Activated naive CD4-positive, alpha-beta T cell (primary cell): ENCODE measurements at places on chromosomes 7 and 10.

DNA sequence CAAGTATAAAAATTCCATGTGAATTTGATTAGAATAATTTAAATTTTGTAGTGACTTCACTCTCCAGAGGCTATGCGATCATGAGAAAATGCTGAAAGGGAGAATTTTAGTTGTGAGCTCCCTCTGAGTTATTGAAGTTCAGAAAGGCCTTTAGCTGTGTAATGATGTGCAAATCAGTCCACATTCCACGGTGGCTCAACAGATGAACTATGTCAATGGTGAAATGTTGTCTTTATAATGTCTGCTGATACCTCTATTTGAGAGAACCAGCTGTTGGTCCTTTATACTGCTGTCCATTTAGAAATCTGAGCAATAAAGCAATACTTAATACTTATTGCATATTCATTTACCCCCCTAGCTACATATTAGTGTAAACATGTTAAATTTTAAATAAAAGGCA is 7.1 kb upstream of the ITGB8 start:
- no peak for DNase-seq

DNA sequence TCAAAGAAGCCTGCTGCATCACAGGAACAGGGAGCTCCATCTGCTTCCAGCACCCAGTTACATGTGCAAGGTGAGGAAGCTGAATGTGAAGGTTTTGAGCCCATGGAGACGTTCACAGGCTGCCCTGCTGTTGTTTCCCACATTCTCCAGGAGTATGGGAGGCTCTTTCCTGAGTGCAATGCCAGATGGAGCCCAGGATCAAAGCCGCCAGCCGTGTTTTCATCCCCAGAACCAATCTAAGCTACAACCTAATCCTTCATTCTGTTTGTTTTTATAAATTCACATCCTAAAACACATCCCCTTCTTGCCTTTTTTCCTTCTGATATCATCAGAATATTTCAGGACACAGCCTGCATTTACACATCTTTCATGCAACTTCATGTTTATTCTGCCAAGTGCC is 98.9 kb upstream of the PRR15 start:
- no peak for DNase-seq

GRCh38 chr10:89665302-89665701 is 20.3 kb upstream of the PANK1 start:
- no peak for DNase-seq

DNA sequence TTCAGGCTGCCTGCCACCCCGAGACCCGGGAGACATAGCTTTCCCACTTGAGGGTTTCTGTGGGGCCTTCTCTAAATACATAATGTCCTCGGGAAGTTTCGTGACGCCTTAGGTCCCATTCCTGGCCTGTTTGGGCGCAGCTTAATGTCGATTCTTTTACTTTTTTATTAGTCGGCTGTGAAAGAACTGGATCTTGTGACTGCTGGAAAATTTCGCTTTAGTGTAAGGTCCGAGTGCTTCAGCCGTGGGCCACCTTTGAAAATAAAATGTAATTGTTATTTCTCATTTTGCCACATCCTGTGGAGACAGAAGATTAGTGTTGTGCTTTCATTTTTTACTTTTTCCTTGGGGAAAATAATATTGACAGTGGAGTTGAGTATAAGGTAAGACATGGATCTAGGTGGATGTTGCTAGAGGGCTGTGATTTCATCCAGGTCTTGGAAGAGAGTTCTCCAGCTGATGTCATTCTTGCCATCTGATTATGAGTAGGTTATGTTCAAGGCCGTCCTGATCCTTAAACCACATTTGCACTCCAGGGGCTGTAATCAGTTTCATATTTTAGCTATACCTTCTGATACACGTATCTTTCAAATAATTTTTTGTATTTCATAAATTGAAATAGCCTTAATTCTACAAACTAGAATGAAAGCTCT is 830 bp downstream of the RAB18 start:
- DNase-seq, result no peak

GRCh38 chr7:150748376-150748775 is 11.2 kb downstream of the GIMAP5 start:
- DNase-seq, result no peak

DNA sequence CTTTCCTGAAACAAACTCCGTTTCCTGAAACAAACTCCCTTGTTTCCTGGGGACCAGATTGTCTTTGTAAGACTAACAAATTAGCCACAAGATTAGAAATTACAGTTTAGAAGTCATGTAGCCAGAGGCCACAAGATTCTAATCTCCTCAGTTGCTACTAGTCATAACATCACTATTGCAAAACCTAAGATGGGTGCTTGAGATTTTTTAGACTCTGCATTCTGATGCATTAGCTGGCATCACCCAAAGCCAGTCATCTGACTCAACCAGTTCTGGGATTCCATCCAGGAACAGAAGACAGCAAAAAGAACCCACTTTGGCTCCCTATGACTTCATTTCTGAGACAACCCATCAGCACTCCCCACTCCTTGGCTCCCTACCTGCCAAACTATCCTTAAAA is 367.9 kb upstream of the MBL2 start:
- DNase-seq, result no peak

DNA sequence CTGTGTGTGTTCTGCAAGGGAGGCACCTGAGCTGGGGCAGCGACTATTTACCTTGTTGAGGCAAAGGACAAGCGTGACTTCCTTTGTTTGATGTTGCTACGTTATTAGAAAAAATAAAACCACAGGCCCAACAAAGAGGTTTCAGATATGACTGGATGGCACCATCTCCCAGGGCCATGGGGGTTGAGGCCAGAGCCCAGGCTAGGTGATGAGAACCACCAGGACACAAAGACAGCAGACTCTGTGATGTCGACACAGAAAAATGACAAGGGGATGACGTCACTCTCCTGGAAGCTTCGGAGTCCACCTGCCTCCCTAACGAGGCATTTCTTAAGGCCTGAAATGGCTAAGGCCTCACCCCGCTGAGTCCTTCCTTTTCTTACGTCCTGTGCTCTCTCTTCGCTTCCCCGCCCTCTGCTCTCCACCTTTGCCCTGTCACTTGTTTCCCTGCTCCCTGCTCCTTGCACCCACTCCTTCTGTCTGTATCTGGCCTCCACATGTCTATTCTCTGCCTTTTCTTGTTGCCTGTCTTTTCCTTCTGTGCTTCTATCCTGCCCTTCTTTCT is 83.0 kb upstream of the ADRB1 start:
- DNase-seq, result no peak

DNA sequence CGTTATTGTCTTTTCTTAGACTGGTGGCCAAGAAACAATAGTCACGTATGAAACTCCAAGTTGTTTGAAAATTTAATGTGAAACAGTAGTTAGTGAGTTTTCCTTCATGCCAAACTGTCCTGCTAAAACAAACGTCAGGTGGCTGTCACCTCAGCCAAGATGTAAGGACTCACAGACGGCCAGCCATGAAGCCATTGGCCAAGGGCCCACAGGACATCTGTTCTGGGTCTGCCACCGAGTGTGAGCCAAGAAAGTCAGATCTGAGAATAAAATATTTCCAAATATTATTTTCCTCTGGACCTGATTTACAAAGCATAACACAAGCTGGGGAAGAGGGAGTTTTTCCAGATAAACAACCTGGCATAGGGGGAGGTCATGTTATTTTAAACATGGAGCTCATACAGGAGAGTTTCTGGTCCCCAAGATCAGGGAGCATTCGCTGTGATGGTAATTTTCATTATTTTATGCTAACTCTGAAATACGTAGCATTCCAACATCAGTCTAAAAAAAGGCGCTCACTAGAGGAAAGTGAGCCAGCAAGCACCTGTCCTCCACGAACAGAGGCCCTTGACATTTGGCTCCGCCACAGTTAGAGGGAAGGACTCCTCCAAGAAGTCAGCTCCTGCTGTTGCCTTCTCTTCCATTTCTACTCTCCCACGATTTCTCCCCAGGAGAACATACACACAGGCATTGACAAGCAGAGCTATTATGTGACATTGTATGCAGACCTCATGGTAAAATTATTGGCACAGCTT is 38.9 kb upstream of the LANCL2 start:
- no peak for DNase-seq

DNA sequence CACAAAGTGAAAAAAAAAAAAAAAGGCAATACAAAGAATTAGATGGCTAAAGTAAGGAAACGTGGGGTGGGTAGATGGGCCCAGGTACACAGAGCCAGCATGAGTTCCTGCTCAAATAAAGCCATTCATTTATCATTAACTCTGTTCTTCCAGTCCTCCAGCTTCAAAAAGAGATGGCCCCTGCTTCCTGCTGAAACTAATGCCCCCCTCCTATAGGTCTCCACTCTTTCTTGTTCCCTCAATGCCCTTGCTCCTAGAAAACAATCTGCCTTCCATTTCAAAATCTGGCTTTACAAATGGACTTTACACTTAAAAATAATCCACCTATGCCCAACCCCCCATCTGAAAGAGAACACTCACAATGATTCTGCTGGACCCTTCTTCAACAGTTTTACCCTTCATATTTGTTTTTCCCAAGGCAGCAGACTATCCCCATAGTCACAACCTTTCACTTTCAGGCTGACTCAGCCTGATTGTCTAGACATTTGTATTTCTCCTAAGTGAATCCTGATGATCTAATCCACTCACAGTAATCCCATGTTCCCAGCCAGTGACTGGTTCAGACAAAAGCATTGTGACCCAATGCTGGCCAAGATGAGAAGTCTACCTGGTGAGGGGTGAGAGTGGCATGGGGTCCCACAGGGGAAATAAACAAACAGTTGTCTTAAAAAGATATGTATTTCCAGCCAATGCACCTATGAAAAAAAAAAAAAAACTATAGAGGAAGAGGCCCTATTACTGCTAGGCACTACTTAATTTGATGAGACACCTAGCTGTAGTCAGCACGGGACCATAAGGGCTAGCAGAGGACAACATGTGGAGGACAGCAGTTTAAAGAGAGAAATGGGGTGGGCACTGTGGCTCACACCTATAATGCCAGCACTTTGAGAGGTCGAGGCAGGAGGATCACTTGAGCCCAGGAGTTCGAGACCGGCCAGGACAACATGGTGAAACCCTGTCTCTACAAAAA is 74.6 kb upstream of the GRID1 start:
- no peak for DNase-seq

DNA sequence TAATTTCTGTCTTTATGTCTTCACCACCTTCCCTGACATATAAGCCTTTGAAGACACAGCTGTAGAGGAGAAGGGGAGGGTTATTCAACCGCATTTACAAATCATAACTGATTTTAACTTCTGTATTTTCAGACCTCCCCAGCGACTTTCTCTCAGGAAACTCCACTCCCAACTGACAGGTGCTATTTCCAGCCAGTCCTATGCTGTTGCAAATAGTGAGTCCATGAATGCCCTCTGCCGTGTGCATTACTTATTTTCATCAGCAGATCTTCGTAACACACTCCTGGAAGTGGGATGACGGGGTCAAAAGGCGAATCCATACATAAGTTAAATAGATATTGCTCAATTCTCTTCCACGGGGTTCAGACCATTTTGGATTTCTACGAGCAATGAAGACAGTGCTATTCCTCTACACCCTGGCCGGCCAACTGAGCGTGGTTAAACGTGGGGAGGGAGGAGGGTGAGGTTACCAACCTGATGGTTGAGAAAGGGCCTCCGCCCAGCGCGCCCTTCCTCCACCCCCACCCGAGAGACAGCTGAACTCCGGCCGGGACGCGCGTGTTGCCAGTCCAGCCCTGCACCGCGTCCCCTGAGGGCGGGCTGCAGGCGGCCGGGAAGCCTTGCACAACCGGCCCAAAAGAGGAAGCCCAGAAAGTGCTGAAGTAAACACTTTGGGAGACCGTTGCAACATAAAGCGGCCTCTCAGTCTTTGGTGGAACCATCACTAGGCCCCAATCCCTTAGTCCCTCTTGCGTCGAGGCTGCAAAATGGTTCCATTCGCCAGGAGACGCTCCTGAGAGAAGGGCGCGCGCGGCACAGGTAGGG is at the start of gene APBB1IP:
Gene APBB1IP (plus strand): TSS at position 705 of the 825 bp plus-strand sequence. CDS start 53,986 bp downstream, outside the sequence.
- no peak for DNase-seq

- DNase-seq, result no peak
Observed at GRCh38 chr10:24385776-24386175, 176.8 kb downstream of the KIAA1217 start.
